ENCODE measurements at places on chromosomes 3 and 15. TPM values are rescaled to one million over a fixed set of nuclear protein-coding genes. Genes with fewer than 3 reads are reported as not detected.
A peak's percentile ranks its signal among the peaks of the same experiment; 100 is the strongest.

The DPPA2 gene
- not detected for total RNA-seq

DNA sequence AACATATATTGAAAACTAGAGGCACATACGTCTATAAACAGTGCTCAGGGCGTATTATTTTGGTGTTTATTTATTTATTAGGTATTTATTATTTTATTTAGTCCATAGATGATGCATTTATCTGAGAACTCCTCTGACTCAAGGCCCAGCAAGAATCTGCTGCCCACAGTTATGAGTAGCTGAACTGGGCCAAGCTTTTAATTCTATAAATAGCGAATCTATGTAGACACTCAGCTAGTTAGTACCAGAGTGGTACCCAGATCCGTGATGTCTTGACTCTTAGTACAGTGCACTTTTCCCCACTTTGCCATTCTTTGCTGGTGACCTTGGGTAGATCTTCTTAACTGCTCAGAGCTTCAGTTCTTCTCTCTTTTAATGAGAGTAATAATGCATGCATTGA is 370.4 kb upstream of the TPRG1 start:
- no peak for DNase-seq

The SPINK8 gene
- total RNA-seq = not detected

DNA sequence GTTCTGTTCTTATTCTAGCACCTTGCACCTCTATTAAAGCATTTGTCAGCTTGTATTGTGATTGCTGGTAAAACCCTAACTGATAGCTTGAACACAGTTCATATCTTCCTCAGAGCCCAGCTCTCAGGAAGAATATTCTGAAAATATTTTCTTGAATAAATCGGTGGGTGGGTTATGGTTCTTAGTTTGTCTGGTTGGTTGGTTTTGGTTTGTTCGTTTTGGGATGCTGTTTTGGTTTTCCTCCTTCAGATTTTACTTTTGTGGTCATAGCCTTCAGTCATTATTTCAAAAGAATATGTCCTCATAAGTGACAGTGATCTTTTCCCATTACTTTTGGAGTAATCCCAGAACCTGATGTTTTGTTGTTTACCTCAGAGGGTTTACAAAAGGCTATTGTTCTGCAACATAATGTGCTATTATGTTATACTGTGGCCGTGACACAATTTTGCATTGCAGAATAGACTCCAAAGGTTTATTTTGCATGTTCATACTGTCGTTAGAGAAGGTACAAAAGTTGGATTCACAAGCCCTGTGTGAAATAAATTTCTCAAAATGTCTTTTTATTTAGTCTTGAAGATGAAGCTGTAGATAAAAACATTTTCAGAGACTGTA is 2.7 kb upstream of the TMEM87A start:
- DNase-seq = no peak

- peak; percentile 76 for DNase-seq
Measured at GRCh38 chr15:90412356-90413194, 24.5 kb downstream of the IQGAP1 start.
